Stimulated activated memory B cell treated with anti-CD40 and anti-IgM and Interleukin-4, amounts not matched to agents 10 μg/mL and 1 μg/mL and 100 μg/mL, for 72 hours (primary cell): ENCODE measurements at places on chromosomes 6 and 20.
A peak's percentile ranks its signal among the peaks of the same experiment; 100 is the strongest.

DNA sequence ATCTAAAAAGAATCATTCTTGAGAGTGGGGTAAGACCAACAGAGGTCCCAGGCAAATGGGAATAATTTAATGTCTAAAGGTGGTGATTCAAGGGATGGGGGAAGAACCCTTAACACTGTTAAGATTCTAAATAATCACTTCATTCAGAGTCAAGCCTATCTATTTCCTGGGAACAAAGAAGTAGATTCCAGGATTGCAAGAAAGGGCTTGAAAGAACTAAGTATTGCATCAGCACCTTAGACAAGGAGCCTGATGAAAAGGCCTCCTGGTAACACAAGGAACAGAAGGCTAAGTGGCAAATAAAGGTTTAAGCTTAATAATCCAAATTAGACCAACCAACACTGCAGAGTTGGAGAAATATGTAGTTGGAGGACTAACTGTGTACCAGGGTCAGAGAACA lies 620.7 kb upstream of the BTBD3 start:
- ATAC-seq = no peak

GRCh38 chr20:21874127-21874526 lies 168.7 kb downstream of the PAX1 start:
- no peak for ATAC-seq

- no peak for ATAC-seq
Observed at GRCh38 chr6:84466511-84466910, 239.1 kb upstream of the CEP162 start.

DNA sequence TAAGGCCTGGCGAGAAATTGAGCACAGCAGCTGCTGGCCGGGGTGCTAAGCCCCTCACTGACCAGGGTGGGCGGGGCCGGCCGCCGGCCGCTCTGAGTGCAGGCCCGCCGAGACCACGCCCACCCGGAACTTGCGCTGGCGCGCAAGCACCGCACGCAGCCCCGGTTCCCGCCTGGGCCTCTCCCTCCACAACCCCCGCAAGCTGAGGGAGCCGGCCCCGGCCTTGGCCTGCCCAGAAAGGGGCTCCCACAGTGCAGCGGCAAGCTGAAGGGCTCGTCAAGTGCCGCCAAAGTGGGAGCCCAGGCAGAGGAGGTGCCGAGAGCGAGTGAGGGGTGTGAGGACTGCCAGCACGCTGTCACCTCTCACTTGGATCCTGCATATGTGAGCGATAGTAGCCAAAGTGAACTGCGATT lies 251.2 kb downstream of the GJA1 start:
- no peak for ATAC-seq

DNA sequence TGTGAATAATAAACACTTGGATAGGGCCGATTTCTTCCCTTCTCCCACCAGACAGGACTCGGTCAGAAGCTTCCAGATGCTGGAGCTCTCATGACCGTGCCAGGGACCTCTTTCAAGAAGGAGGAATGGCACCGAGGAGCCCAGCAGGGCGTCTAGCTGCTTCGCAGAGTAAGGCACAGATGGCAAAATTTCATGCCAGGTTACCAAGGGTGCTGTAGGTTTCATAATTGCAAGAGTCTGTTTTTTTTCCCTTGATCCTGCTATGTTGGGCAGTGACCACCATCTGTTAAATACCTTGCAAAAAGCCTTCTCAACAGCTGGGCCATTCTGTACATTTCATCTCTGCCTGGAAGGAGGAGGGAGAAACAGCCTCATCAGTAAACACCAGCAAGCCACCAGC lies 111.8 kb downstream of the EDN3 start:
- no peak for ATAC-seq

DNA sequence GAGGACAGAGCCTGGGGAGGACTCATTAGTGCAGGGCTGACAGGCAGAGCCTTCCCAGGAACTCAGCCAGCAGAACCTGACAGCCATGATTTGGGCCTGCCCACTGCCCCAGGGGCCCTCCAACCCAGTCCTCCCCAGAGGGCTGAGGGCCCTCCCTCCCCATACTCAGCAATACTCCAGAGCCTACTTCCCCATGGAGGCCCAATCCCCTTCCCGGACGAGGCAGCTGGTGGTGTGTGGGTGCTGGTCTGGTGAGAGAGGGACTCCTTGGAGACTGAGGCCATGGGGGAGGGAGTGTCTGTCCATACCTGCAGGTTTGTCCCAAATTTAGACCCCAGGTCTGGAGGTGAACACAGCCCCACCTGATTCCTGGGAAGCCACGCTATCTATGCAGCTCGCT lies 120.9 kb upstream of the MLN start:
- peak; percentile 20 for ATAC-seq

DNA sequence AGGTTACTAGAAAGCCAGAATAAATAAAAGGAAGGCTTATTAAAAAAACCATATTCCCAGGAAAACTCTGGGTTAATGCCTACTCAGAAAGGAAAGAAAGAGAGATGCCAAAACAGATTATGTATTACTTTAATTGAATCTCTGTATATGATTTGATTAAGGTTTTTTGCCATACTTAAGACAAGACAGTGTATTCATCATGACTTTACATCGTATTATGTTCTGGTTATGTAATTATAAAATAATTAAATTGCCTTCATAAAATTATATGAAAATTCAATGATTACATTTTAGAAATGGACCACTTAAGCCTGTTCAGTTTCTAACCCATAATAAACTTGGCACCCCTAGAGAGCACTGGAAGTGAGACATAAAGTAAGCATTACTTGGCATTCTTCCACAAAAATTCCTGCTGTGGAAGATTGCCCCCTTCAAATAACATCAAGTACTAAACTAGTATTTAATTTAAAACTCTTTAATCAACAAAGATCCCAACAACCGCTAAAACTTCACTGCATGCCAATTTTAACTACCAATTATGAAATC lies 20.8 kb upstream of the IBTK start:
- no peak for ATAC-seq

GRCh38 chr6:142009647-142010046 lies 123.1 kb upstream of the GJE1 start:
- ATAC-seq = no peak

- ATAC-seq = no peak
Observed at GRCh38 chr6:64932486-64932885, 774.5 kb downstream of the EYS start.

GRCh38 chr20:1301031-1301529 lies 27.9 kb downstream of the SDCBP2 start:
- ATAC-seq = no peak

DNA sequence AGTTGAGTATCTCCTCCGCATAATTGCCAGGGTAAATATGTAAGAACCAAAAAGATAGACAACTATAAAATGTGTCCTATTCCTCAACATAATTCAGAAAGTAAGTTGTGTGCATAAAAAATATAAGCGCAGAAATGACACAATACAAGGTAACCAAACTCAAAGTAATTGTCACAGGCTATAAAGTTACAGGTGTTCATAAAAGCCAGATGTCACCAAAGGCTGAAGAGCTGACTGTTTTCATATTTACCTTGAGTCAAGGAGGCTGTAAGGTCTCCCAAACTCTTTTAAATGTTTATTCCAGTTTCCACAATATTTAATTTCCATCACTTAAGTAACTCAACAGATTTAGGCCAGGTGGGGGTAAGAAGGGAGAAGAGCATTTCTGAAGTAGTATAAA lies 192.2 kb upstream of the MARCKS start:
- no peak for ATAC-seq

DNA sequence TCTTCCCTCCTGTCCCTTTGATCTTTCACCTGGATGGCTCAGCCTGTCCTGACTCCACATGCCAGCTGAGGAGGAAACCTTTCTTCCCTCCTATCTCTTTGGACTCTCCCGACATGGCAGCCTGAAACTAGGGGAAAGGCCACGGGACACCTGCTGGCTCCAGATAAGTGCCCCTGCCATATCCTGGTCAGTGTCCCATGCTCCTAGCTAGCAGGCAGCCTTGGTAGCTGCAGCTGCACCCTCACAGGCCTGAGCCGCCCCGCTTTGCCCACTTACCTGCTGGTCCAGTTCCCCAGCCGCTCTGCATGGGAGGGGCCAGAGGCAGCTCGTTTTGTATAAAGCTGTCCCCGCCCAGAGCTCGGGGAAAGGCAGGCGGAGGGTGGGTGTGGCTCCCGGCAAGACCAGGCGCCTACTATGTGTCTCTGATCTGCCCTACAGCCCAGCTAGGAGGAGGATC lies 7.4 kb upstream of the SLC52A3 start:
- no peak for ATAC-seq

- no peak for ATAC-seq
Observed at GRCh38 chr6:39929733-39930461, 4.4 kb downstream of the MOCS1 start.

DNA sequence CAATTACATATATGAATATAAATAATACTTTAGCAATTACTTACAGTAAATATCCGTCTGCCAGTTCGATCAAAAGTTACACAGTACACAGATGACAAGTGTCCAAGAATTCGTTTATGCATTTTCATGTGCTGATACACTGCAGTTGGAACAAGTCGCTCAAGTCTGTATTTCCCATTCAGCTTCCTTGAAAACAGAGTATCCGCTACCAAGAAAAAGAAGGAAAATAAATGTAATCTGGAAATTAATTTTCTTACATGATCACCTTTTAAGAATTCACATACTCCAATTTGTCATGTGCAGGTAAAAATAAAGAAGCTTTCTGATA lies 35.3 kb downstream of the PHIP start:
- no peak for ATAC-seq

DNA sequence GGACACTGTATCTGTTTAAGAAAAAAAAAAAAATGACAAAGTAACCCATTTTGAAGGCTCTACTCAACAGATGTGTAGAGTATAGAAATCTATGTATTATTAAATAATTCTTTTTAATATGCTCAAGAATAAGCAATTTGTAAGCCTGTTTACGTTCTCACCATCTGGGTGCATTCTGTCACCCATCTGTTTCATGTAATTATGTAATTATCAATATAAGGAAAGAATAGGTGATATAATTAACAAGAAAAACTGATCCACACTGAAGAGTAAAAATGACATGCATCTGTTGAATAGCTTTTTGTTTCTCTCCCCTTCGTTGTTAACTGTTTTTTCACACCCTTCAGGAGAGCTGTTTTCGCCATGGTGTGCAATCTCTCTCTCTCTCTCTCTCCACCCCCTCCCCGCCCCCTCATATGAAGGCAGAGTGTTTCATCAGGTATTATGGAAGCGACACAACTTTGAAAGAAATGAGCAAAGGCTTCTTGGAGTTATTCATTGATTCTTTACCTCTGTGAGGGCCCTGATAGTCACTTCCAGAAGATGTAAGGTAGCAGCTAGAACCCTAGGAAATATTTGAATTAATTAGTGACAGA lies 154.3 kb upstream of the INSM1 start:
- ATAC-seq = no peak

DNA sequence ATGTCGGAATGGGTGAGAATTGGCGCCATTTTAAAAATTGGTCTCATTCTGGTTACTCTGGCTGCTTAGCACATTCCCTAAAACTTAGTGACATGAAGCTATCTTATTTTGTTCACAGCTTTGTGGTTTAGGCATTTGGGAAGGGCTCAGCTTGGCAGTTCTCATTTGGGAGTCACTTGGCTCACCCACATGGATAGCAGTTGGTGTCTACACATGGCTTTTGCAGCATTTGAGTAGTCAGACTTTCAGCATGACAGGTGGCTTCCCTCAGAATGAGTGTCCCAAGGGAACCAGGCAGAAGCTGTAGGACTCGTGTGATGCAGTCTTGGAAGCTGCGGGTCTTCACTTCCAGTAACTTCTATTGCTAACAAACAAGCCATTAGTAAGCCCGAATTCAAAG lies 64.6 kb downstream of the UST start:
- no peak for ATAC-seq

DNA sequence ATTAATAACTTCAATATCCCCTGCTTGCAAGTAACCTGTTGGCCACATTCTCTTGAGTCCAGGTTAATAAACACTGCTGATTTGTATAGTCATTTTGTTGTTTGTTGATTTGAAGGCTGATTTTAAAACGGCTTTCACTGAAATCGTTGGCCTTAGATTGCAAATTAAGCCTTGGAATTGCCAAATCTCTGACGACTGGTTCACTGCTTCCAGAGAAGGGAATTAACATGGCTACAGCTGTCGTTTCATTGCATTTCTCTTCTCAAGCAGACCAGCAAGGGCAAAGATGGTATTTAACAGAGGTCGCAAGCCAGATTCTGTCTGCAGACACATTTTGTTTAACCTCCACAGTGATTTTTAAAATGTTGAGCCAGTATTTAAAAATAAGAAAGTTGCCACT lies 470.9 kb downstream of the TFAP2A start:
- ATAC-seq = no peak

GRCh38 chr6:122996794-122997505 lies 915 bp downstream of the CLVS2 start:
- ATAC-seq = no peak

GRCh38 chr6:87093651-87094050 lies 1.3 kb downstream of the CGA start:
- ATAC-seq = no peak

- no peak for ATAC-seq
Observed at GRCh38 chr20:33255005-33255404, 19.2 kb downstream of the BPIFA1 start.

DNA sequence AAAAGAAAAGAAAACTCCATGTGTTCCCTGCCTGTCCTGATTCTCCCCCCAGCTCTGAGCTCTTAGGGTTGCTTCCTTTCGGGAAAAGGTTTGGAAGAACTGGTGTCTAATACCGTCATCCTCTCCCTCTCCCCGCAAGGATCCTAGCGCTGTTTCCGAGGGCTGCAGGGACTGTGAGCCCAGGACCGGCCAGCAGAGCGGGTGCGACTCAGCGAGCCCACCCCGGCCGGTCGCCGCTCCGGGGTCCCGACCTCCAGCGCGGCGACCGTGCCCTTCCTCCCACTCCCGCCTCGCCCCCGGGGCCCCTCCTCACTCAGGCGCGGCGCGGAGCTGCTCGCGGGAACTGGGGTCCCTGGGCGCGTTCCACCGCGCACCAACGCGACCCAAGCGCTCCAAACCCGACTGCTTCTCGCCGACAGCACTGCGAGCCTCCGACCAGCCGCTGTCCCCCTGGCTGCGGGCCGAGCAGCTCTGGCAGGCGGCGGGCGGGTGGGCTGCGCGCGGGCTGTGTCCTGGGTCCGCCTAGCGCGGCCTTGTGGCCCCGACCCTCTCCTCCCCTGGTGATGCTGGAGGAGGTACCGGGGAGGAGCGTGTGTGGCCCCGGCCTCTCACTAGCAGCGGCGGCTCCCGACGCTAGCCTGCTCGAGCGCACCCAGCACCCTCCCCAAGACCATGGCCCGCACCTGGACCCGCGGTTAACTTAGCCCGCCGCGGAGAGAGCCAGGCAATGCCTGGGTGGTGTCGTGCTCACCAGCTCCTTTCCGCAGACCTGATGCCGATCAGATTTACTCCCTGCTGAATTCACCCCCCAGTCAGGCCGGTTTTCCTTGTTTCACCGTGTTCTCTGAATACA lies at the start of gene PLA2G7:
PLA2G7 (minus strand) TSS at position 509 of the 853 bp plus-strand sequence. CDS start 12,484 bp downstream, outside the sequence.
- peak; percentile 38 for ATAC-seq

- peak; percentile 67 for ATAC-seq
Observed at GRCh38 chr6:137044366-137045221, at the start of gene IL20RA. TSS of gene IL20RA (minus strand) at chr6:137044965. CDS start at chr6:137044728, 237 bp downstream.
